Dermis blood vessel endothelial cell (primary cell): ENCODE measurements at places on chromosomes 5 and 9. TPM values are rescaled to one million over a fixed set of nuclear protein-coding genes. Genes with fewer than 3 reads are reported as not detected.
A peak's percentile ranks its signal among the peaks of the same experiment; 100 is the strongest.

- DNase-seq = peak; percentile 86
Measured at GRCh38 chr9:131715906-131716305, 24.0 kb downstream of the RAPGEF1 start.

GRCh38 chr9:97046228-97046627 lies 7.3 kb upstream of the CTSV start:
- no peak for DNase-seq

DNA sequence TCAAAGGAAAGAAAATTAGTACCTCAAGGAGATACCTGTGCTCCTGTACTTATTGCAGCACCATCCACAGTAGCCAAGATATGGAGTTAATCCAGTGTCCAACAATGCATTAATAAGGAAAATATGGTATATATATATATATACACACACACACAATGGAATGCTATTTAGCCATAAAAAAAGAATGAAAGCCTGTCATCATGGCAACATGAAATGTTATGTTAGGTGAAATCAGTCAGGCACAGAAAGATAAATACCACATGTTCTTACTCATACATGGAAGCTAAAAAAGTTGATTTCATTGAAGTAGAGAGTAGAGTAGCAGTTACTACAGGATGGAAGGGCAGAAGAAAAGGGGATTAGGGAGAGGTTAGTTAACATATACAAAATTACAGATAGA lies 601.5 kb downstream of the ANXA1 start:
- DNase-seq = no peak

DNA sequence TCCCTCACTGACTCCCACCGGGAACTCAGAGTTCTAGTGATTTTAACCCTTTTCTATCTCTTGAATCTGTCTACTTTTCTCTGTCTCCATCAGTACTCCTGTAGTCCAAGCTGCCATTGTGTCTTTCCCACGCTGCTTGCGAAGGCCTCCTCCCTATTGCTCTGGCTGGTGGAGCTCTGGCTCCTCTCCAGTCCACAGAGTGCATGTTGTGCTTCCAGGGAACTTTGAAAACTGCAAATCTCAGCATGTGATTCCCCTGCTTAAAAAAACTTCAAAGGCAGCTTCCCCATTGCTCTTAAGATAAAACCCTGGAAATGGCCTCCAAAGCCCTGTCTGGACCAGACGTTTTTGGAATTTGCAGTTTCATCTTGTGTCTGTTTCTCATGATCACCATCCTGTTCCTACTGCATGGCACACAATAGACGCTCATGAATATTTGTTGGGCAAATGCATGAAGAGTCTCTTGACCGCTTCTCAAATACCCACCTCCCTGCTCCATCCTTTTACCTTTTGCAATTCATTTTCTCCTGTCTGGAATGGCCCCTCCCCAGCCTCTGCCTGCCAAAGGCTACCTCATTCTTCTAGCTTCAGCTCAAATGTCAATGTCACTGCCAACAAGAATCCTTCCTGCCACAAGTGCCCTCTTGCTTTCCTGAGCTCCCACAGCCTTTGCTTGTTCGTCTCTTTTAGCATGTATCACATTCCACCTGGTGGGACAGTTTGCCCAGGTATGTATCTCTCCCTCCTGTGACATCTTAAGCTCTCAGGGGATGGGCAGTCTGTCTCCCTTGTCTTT lies 293.2 kb downstream of the ARHGAP26 start:
- DNase-seq = no peak

DNA sequence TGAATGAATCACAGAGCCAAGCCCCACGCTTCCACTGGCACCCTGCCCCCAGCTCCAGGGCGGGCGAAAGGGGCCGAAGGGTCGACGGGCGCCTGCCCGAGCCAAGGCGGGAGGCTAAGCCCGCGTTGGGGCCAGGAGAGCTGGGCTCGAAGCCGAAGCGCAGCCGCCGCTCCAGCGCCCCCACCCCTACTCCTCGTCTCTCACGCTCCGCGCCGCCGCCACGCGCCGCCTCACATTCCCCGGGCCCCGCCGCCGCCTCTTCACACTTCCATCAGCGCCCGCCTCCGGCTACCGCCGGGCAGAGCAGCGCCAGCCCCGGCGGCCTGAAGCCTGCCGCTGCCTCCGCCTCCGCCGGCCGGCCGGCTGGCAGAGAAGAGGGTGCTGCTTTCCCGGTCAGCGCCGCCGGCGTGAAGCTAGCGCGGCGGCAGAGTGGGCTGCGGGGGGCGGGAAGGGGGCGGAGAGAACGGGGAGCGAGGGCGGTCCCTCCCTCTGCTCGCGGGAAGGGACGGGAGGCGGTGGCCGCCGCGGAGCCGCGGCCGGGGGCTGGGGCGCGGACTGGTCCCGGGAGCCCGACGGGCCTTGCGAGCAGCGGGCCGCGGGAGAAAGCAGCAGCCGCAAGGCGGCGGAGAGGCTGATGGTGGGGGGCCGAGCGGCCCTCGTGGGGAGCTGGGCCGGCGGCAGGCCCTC lies at the start of gene HOMER1:
Gene HOMER1, minus strand, starts transcription at position 431 of the 687 bp plus-strand sequence. CDS start 1,360 bp downstream, outside the sequence.
- DNase-seq = peak; percentile 78

- no peak for DNase-seq
Measured at GRCh38 chr5:135127439-135128240, 93.6 kb upstream of the PITX1 start.

The INSL6 gene
- not detected in 2 replicates for total RNA-seq

The HMGCS1 gene
- 57.5 and 117 TPM in 2 replicates for total RNA-seq
